ENCODE measurements at places on chromosomes 1 and 21.

- no peak for DNase-seq
Measured at GRCh38 chr1:24186993-24187790, at the start of gene IFNLR1. Gene IFNLR1 (minus strand): TSS chr1:24187289. CDS start chr1:24187248, 41 bp downstream.

DNA sequence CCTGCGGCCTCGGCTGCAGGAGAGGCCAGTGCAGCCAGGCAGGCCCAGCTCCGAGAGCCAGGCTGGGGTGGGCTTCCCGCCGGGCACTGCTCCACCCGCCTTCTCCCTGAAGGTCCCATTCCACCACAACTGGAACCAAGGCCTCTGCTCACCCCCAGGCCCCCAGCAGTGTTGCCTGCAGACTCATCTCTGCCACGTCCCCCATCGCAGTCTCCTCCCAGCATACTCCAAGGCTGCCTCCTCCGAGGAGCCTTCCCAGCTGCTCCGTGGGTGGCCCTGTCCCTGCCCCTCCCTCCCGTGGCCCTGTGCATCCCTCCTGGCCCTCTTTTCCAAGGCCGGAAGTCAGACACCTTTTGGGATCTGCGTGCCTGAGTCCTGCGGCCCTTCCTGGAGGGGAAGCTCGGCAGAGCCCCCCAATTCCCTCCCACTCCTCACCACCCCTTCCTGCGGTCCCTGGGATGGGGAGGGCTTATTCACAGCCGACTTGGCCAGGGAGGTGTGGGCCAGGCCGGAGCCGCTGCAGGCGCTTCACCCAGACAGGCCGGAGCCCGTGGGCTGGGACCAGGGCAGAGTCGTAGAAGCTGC is 47.6 kb downstream of the SLX9 start:
- DNase-seq = no peak

- peak; percentile 86 for DNase-seq
Measured at GRCh38 chr1:78303620-78304019, 187.2 kb upstream of the PTGFR start.

GRCh38 chr1:119453021-119453420 is 38.1 kb downstream of the HSD3B2 start:
- no peak for DNase-seq

DNA sequence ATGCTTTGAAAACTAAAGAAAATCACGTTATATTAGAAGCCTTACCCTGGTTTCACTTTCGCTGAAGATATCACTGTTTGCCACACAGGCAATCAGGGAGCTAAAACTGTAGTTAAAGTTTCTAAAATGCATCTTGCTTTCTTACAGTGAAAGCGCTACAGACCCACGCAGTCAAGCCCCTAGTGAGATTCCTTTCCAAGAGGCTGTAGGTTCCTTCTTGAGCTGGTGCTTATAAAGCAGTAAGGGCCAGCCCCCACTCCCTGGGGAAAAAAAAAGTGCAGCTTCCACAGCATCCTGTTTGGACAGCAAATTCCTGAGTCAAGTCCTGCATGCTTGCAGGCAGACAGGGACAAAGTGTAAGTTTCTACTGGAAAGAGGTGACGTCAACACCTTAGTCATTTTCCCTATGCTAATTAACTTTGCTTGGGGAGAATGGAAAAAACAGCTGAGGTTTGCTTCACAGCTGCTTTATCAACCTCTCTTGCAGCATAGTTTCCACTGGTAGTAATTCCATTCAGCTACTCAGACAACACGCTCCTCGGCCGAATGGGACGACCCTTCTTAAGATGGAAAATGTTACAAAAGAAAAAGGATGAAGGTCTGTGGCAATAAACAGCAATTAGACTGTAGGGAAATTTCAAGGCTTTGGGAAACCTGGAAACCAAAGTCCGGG is 14.7 kb upstream of the KCNE1 start:
- DNase-seq = peak; percentile 99

- DNase-seq = no peak
Measured at GRCh38 chr1:194830387-194830786, 1644.0 kb upstream of the B3GALT2 start.

GRCh38 chr21:42722808-42723473 is 69.5 kb downstream of the PDE9A start:
- DNase-seq = no peak

DNA sequence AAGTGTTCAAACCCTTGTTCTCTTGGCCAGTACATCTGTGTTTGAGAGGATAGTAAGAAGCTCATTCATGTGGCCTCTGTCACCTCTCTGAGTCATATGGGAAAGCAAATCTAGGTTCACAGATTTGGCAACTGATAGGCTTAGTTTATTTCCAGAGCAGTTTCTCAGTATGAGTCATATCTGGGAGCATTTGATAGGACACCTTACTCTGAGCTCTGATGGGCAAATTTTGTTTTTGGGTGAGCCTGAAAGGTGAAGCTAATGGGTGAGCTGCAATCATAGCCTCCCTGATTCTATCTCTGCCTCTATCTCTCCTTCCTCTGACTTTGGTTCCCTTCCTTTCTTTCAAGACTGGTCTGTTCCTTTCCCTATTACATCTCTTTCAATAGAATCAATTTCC is 134.4 kb downstream of the S1PR1 start:
- no peak for DNase-seq

GRCh38 chr1:109595531-109595930 is 23.9 kb downstream of the GNAT2 start:
- no peak for DNase-seq

GRCh38 chr1:24235921-24236788 is 49.1 kb upstream of the IFNLR1 start:
- no peak for DNase-seq

DNA sequence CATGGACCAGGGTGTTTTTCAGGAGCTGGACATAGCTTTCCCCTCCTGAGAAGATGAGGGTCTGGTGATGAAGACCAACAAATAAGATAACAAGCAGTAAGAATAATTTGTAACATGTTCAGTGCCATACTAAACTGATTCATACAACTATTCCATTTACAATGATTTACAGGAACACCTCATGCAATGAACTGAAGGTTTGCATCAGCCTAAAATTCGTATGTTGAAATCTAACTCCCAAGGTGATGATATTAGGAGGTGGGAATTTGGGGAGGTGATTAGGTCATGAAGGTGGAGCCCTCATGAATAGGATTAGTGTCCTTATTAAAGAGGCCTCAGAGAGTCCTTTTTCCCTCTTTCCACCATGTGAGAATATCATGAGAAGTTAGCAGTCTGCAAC is 15.9 kb upstream of the NIBAN1 start:
- DNase-seq = no peak

DNA sequence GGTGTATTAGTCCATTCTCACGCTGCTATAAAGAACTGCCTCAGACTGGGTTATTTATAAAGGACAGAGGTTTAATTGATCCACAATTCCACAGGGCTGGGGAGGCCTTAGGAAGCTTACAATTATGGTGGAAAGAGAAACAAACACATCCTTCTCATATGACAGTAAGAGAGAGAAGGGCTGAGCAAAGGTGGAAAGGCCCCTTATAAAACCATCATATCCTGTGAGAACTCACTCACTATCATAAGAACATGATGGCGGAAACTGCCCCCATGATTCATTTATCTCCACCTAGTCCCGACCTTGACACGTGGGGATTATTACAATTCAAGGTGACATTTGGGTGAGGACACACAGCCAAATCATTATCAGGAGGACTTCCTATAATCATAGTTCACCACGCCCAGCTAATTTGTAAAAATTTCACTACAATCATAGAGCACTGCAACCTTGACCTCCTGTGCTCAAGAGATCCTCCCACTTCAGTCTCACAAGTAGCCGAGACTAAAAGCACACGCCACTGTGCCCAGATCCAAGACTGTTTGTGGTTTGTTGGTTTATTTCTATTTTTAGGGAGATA is 164.9 kb downstream of the RERE start:
- DNase-seq = no peak

DNA sequence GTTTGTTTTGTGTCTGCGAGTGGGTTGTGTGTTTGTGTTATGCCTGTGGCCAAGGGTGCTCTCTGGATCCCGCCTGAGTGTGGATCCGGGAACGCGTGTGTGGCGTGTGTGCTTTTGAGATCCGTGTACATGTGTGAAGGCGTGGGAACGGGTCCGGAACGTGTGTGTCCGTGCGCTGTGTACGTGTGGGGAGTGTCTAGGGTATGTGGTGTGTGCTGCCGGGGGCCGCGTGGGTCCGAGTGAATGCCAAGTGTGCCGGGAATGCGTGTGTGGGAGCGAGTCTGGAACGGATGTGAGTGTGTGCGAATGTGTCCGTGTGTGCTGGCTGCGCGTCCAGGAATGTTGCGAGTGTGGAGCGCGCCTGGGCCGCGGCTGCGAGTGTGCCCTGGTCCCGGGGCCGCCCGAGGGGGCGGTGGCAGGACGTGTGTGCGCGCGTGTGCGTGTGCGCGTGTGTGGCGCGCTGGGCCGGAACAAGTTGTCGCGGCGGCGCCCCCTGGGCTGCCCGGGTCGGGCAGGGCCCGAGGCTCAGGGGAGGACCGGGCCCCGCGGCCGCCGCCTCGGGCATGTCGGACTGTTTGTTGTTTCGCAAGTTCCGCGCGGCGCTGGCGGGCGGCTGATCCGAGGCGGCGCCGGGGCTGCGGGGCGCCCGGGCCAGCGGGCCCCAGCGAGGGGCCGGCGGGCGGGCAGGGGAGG is 953 bp downstream of the PTPRU start:
- no peak for DNase-seq

DNA sequence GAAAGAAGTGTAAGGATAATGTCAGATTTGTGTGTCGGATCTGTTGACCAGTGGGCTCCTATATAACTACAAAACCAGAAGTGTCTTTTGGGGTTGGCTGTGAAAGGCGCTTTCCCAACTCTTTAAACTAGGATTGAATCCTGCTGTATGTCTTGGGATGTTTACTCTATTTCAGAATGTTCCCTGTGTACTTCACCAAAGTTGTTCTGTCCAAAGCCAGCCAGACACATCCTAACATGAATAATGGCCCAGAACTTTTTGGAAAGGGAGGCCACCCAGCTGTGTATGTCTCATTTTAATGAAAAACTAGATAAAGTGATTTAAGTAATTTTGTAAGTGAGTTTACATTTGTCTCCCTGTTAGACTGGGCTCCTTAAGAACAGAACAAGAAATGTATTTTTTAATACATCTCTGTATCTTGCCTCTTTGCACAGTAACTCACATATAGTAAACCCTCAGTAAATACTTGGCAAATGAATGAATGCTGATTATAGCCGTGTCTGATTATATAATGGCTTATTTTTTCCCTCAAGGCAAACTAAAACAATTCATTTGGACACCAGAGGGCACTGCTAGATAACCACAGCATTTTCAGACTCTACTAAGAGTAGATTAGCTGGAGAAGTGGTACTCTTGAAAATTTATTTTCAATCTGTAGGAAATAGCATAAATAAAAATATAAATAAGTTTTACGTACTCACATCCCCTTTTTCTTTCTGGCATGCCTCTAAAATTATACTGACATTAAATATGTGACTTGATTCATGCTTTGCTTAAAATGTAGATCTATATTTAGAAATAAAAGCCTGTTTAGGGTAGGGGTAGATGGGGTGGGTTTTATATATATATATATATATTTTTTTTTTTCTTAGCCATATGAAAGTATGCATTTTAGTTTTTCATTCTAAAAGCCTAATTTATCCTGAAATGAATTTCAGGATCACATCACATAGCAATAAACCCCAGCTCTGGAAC is 23.8 kb downstream of the TSEN15 start:
- peak; percentile 54 for DNase-seq

GRCh38 chr1:234913771-234914170 is 214.9 kb downstream of the TOMM20 start:
- DNase-seq = no peak

DNA sequence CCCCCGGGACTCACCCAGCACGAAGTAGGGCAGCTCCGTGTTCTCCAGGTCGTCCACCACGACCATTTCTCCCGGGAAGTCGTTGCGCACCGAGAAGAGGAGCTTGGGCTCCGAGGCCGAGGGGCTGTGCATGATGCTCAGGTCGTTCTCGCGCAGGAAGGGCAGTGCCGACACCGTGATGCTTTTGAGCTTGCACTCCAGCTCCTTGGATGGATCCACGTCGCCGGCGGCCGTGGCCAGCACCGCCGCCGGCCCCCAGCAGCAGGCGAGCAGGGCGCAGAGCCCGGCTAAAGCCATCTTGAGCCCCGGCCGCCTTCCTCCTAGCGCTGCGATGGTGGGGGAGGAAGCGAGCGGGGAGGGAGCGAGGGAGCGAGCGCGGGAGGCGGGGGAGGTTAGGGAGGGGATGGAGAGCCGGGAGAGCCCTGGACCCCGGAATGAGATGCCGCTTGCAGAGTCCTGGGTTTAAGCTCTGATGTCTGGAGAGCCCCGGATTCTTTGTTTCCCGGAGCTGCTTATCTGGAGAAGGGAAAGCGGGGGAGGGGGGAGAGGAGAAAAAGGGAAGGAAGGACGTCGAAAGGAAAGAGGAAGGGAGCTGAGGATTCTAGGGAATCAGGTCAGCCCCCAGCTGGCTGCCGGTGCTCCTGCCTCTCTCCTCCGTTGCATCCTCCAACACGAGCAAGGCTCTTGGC is at the start of gene ASTN1:
Gene ASTN1 (minus strand): TSS at position 333 of the 689 bp plus-strand sequence. CDS start 36 bp downstream, at position 297.
- DNase-seq = no peak
